SK-MEL-5 (cell line): ENCODE measurements at places on chromosomes 12 and 14. TPM values are rescaled to one million over a fixed set of nuclear protein-coding genes. Genes with fewer than 3 reads are reported as not detected.

- no peak for DNase-seq
Measured at GRCh38 chr12:131221957-131222328, 268.2 kb downstream of the ADGRD1 start.

- no peak for DNase-seq
Measured at GRCh38 chr12:90086281-90086680, 377.6 kb upstream of the ATP2B1 start.

- no peak for DNase-seq
Measured at GRCh38 chr14:38261620-38262019, 5.7 kb upstream of the CLEC14A start.

GRCh38 chr14:93903342-93904184 is 23.6 kb upstream of the FAM181A start:
- DNase-seq = peak; percentile 68

DNA sequence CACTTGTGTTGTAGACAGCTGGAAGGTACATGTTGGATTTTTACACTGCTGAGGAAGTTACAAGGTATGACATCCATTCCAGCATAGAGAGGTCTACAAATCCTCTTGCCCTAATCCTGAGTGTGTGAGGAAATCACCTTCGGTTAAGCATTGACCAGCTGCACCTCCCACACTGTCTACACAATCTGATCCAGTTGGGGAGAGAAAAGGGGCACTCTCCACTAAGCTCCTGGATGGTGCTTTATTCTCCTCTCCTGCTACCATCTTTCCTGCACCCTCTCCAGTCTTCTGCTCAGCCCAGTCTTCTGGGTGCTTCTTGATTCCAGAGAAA is at the start of gene OR6J1:
Gene OR6J1, minus strand, starts transcription at position 48 of the 331 bp plus-strand sequence. CDS start 9,541 bp downstream, outside the sequence.
- no peak for DNase-seq

The KRT85 gene
- not detected in 2 replicates for total RNA-seq

The GRIP1 gene
- total RNA-seq = 0.77 and 2.1 TPM in 2 replicates

The MANSC4 gene
- 0.37 TPM in 1 of 2 replicates, not detected in the other for total RNA-seq
